ENCODE measurements at places on chromosomes 3 and 15.

DNA sequence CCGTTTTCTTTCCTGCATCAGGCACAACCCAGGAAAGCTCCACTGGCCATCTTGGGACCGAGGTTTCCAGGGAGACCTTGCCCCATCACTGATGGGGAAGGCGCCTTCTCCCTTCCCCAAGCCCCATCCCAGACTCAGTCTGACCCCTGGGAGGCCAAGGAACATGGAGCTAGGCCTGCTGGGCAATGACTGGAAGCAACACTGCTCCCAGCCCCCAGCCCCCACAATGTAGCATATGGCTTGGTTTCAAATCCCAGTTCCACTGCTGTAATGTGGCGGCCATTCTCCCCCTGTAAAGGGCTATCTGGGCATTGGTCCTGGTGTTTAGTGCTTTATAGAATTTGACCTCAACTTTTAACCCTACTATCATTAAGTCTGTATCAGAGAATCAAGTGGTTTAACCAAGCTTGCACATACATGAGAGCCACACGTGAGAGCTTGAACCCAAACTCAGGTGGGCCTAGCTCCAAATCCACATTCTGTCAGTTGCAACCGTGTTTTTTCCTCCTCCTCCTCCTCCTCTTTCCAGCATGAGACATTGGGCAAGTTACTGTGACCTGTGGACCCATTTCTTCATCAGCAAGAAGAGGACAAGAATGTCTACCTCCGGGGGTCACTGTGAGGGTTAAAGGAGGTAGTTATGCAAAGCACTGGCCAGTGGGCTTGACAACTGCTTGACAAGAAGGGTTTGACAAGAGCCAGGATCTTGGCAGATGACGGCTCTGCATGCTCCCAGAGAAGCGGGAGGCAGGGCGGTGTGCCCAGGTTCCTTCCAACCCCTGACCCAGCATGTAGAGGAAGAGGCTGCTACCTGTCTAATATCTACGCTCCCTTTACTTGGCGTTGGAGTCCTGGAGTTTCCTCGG lies 37.4 kb downstream of the KLHL25 start:
- no peak for DNase-seq

DNA sequence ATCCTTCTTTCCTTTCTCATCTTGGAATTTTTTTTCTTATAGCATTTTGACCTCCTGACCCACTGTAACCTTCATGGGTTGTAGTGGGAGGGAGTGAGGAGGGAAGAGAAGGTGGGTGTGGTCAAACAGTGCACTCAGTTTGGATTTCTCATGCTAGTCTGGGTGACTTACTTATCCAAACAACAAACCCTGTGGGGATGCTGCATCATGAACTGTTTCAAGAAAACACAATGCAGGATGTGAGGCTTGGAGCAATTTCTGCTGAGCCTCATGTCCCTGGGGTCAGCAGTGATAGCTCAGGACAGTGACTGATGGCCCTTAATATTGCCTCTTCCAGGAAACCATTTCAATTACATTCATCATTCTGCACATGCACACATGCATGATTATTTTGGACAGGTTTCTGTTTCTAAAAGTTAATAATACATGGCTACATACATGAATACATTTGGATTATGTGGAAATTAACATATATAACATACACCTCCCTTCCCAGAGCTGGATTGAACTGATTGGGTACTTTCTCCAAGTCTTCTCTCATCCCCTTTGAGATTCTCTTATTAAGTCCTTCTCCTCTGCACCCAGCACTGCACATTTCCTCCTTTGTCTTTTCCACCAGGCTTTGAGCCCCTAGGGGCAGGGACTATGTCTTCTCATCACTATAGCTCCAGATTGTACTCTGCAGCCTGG lies 61.2 kb downstream of the ADAMTSL3 start:
- DNase-seq: no peak

DNA sequence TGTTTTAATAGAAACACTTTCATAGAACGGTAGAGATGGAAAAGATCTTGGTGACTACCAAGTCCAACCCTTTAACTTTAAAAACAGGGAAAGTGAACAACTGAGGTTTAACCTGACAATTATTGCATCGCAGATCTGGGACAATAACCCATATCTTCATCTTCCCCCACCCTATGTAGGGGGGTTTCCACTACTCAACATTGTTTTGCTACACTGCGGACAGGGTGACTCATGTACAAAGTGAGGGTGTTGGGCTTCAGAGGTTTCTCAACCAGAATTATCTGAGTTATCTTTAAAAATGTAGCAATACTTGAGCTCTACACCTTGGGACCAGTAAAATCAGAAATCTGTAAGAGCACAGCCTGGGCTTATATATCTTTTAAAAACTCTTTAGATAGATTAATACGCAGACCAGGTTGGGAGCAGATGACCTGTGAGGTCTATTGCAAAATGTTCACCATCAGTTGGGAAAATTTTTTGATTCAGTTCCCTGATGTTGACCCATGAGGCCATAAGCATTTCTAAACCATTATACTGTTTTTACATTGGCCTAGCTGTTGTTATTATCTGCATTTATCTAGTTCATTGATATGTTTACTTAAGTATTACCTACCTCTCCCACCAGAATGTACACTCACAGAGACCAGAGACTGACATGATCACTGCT lies 103.6 kb upstream of the ICE2 start:
- DNase-seq: no peak

DNA sequence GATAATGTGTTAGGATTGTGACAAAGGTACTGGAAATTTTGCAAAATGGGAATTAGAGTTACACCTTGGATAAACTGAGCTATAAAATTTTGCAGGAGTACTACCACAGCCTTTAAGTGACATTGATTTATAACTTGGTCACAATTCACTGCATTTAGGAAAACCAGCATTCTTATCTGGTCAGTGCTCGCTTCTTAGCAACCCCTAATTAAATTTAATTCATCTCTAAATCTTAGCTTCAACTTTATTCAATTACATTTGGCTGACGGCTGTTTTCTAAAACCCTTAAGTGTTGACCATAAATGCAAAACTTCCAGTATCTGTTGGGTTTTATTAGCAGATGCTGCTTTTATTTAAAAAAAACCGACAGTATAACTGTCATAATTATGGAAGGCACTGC lies 31.3 kb downstream of the TFRC start:
- no peak for DNase-seq

- no peak for DNase-seq
These were observed 185.2 kb downstream of the ATP10A start for GRCh38 chr15:25677719-25678499.
